ENCODE measurements at places on chromosomes 1 and 21.

GRCh38 chr1:111789142-111789541 is 33.4 kb downstream of the DDX20 start:
- DNase-seq = no peak

- no peak for DNase-seq
Observed at GRCh38 chr1:6313393-6314200, 52.7 kb upstream of the GPR153 start.

- no peak for DNase-seq
Observed at GRCh38 chr1:40155135-40155534, 6.1 kb upstream of the RLF start.

DNA sequence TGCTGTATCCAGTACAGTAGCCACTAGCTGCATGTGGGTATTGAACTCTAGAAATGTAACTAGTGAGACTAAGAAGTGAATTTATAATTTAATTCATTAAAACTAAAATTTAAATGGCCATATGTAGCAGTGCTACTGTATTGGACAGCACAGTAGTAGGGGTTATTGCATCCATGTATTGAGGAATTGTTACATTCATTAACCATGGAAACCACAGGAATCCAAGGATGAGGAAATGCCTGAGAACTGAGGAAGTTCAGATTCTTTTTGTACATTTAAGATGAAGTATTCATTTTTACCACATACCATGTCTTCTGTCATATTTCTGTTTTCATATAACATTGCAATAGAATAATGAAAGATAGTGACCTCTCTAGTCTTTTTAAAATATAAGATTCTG is 2.6 kb downstream of the MTF2 start:
- peak; percentile 8 for DNase-seq

DNA sequence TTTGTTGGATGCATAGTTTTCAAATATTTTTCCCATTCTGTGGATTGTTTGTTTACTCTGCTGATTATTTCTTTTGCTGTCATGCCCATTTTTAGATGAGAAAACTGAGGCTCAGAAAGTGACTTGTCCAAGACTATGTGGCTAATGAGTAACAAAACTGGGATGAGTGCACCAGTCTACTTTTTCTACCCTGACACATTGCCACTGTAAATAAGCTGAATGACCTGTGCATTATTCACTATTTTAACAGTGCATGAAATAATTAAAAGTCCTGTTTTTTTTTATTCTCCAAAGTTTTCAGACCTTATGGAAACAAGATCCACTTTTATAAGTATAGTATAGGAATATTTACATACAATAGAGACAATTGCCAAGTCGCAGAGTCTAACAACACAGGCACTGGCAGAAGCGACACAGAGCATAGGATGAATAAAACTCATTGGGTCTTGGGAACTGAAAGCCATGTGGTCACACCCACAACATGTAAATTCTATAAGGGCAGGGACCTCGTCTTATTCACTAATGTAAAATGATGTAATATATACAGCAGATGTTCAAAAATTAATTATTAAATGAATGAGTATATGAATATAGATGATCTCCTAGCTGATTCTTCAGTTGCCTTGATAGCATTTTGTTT is 45.2 kb downstream of the HLX start:
- DNase-seq = no peak

DNA sequence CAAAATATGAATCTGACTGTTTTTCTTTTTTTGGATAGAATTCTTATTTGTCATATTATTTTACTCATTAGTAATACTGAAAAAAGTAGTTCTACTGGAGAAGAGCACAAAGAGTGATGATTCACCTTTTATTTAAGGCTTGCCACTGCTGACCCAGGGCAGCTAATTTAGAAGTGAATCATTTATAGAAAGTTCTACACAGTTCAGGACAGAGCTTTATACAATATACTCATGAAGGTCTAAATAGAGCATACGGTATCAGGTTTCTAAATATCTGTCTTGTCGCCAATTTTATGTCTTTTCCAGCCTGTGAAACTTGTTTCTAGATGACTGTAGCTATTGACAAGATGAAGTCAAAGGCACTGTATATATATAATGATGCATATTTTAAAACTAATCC is 25.0 kb downstream of the GIPC2 start:
- DNase-seq = no peak

DNA sequence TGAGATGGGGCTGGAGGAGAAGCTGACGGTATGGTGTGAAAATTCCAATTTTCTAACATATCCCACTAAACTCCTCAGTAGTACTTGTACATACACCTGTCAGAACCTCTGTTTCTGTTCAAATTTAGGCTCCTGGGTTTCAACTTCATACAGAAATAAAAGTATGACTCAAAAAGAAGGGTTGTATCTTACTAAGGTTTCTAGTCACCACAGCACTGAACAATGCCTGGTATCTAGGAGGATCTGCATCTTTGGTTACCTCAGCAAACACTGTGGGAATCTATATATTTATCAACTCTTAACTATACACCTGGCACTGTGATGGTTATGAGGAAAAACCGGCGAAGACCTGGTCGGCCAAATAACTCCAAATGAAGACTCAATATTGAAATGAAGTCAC is 13.8 kb downstream of the RBM34 start:
- no peak for DNase-seq

GRCh38 chr1:1110561-1110971 is 5.3 kb downstream of the C1orf159 start:
- no peak for DNase-seq

- DNase-seq = no peak
Observed at GRCh38 chr1:111825217-111825616, 69.5 kb downstream of the DDX20 start.

DNA sequence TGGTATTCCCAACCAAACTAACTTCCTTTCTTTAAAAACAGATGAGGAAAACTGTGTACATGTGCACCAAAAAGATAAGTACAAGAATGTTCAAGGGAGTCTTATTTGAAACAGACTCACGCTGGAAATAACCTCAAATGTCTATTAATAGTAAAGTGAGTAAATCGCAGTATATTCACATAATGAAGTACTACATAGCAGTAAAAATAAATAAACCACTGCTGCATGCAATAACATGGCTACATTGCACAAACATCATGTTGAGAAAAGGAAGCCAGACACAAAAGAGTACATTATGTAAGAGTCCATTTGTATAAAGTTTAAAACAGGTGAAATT is 5.2 kb upstream of the DENND2D start:
- DNase-seq = no peak

GRCh38 chr1:152112101-152112884 is 3.0 kb downstream of the TCHH start:
- DNase-seq = no peak

- DNase-seq = peak; percentile 51
Observed at GRCh38 chr1:26959722-26960624, at the start of gene KDF1. Gene KDF1 (minus strand): TSS chr1:26960468. CDS start chr1:26952380, 8,088 bp downstream.

- DNase-seq = no peak
Observed at GRCh38 chr21:44441041-44441400, 14.3 kb upstream of the LRRC3 start.

DNA sequence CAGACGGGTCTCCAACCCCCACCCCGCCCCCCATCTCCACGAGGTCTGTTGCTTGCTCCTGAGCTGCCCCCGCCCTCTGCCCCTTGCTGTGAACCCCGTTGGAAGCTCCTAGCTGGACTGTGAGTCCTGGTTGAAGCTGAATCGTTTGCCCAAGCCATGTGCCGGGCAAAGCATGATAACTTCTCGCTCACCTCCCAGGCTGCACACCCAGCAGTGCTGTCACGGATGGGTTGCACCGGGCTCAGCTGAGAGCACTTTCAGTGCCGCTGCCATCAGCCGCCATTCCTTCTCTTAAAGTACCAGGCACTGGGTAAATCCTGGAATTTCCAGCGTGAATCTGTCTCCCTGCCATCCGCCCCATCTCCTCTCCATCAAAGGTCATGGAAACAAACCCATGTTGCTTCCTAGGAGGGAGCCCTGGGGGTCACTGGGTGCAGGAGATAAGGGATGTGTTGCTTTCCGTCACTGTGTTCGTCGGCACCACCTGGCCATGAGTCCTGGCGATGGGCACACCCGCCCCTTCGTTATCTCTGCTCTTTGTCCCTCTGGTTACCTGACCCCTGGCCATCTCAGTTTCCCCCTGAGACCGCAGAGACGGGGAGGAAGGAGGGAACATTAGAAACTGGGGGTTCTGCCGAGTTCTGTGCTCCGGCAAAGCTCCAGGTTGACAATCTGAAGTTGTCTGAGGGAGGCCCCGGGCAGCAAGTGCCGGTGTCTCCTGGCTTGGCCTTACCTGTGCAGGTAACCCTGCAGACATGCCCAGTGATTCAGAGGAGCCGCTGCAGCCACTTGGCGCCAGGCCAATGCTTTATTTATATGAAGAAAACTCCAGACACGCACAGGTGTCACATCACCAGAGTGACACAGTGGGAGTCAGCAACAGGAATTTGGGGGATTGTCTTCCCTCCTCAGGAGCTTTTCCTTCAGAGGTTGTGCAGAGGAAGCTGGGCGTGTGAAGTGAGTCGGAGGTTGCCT is 2.7 kb downstream of the PDE9A start:
- DNase-seq = no peak

DNA sequence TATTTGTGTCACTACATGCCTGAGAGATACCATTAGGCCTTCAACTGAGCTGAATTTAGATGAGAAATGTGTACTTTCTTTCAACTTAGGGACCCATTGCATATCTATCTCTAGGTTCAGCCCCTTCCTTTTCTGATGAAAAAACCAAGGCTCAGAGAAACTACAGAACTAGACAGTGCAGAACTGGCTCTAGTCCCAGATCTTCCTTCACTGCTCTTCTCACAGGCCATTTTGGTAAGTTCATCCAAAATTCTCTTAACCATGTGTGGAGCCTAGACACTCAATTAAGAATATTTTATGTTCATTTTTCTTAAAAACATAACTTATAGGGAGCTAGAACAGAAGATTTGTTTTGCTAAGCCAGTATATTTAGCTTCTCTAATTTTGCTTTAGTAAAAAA is 128.9 kb downstream of the ASTN1 start:
- DNase-seq = no peak

GRCh38 chr1:88697503-88697902 is 13.4 kb downstream of the PKN2 start:
- DNase-seq = no peak

DNA sequence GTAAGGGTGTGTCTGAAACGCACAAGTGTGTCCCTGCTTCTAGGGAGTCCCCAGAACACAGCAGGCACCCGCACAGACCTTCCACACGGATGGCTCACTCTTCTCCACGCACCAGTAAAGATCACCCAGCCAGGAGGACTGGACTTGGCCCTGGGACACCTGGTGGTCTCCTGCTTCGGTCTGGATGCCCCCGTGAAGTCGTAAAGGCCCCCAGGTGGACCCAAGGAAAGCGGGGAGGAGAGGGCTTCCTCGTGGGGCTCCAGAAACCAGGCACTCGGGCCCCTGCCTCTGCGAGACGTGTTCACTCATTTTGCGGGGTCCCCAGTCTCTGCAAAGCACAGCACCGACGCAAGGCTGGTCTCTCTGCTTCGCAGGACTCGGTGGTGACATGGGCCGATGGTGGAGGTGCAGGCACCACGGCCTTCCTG is 20.2 kb upstream of the COL6A2 start:
- DNase-seq = no peak

DNA sequence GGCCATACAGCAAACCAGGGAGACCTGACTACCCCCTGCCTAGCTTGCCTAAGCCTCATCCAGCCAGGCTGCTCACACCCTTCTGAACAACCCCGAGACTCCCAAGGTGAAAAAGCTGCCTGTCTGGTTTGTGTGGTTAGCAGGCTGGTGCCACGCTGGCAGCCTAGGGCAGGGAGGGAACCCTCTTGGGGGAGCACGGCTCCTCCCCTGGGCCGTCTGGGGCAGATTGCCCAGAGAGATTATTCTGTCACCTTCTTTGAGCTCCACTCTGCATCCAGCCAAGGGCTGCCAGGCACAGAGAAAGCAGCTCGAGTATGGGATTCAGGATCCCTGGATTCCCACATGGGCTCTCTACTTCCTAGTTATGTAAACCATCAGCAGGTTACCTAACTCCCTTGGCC is 27.5 kb upstream of the TCEA3 start:
- DNase-seq = peak; percentile 12

DNA sequence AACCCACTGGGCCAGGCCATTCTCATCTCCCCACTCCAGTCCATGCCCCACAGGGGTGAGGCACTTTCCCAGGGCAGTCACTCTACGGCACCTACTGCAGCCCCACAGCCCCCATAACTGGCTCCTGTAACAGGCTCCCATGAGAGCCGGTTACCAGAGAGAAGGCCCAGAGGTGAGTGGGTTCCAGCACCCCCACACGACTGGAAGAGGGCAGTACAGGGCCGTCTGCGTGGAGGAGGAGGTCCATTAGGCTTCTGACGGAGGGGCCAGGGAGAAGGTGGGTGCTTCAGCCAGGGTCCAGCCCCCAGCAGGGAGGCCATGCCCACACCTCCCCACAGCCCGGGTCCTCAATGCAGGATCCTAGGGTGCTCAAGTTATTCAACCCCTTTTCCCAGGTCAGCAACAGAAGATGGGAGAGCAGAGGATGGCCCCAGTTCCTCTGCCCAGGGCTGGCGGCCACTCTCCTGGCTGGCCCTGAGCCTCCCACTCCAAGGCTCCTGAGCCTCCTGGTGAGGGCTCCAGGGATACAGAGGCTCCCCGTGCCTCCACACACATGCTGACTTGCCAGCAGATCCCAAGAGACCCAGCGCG is 1.6 kb downstream of the ACAP3 start:
- DNase-seq = no peak

DNA sequence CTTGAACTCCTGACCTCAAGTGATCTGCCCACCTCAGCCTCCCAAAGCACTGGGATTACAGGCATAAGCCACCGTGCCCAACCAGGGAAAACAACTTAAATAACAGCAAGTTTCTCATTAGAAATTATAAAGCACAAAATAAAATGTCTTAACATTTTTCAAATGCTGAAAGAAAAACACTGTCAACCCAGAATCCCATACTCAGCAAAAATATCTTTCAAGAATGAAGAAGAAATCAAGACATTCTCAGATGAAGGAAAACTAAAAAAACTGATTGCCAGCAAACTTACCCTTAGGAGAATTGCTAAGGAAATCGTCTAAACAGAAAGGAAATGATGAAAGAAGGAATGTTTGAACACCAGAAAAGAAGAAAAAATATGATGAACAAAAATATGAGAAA is 191.1 kb upstream of the NR5A2 start:
- DNase-seq = no peak

GRCh38 chr1:205077158-205077933 is 6.9 kb downstream of the TMEM81 start:
- no peak for DNase-seq

DNA sequence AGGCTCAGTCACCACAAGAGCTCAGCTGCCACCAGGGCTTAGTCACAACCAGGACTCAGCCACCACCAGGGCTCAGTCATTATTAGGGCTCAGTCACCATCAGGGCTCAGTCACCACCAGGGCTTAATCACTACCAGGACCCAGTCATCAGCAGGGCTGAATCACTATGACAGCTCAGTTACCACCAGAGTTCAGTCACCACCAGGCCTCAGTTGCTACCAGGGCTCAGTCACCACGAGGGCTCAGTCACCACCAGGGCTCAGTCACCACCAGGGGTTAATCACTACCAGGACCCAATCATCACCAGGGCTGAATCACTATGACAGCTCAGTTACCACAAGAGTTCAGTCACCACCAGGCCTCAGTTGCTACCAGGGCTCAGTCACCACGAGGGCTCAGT is 196.2 kb downstream of the NPHP4 start:
- no peak for DNase-seq
